Adipocyte (in vitro differentiated cells): ENCODE measurements at places on chromosomes 3 and 15.

- DNase-seq, result no peak
Observed at GRCh38 chr3:14352002-14352627, 50.3 kb upstream of the SLC6A6 start.

DNA sequence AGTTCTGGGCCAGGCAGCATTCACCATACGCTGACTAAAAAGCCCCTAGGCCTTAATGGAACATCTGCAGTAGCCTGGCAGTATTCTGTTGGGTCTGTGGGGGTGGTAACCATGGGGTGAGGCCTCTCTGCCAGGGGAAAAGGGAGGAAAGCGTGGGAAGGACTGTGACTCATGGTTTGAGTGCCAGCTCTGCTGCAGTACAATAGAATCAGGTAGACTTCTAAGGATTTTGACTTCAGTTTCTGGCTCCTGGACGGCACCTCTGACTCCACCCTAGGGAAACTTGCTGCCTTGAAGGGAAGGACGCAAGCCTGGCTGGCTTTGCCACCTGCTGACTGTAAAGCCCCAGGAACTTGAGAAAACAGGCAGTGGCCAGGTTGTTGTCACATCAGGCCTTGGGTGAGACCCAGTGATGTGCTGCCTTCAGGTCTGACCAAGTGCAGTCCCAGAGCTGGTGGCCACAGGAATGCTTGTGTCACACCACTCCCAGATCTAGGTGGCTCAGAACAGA is 148.6 kb downstream of the SUCNR1 start:
- peak; percentile 74 for DNase-seq

GRCh38 chr3:114650808-114651207 is 357.0 kb downstream of the TIGIT start:
- peak; percentile 65 for DNase-seq

DNA sequence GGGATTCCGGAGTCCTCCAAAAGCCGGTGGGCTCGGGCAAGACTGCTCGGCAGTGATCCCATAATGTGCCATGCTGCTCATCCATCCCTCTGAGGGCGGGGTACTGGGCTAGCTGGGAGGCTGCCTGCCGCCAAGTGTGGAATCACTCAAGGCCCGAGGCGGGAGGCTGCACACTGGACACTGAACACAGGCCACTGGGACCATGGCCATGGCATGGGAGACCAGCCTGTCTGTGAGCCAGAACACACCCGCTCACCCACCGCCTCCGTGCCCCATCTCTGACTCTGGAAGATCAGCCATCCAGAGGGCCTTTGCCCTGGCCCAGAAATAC is 1.4 kb downstream of the C3orf22 start:
- no peak for DNase-seq

GRCh38 chr3:36373084-36373483 is 7.2 kb upstream of the STAC start:
- peak; percentile 21 for DNase-seq

- peak; percentile 82 for DNase-seq
Observed at GRCh38 chr15:40582726-40583246, 11.3 kb upstream of the KNL1 start.

DNA sequence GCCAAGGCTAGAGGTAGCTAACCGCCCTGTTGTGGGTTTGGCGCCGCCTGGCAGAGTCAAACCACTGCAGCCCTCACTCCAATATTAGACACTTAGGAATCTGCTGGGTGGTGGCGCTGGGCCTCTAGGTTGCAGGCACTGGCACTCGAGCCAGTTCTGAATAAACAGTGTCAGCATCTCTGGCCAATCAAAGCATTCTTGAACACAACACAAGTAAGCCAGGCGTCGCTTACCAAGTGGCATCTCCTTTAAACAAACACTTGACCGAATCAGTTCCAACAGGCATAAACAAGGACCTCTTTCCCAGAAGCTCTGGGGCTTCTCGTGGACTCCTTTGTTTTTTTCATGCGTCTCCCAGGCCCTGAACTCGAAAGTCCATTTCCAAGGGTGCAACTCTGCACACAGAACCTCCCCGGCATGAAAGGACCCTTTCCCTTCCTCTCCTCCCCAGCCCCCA is 82.3 kb downstream of the LRIG1 start:
- DNase-seq, result no peak

GRCh38 chr3:189776149-189776824 is 145.1 kb downstream of the TP63 start:
- no peak for DNase-seq

GRCh38 chr15:39025321-39025720 is 460.7 kb upstream of the RASGRP1 start:
- peak; percentile 81 for DNase-seq

DNA sequence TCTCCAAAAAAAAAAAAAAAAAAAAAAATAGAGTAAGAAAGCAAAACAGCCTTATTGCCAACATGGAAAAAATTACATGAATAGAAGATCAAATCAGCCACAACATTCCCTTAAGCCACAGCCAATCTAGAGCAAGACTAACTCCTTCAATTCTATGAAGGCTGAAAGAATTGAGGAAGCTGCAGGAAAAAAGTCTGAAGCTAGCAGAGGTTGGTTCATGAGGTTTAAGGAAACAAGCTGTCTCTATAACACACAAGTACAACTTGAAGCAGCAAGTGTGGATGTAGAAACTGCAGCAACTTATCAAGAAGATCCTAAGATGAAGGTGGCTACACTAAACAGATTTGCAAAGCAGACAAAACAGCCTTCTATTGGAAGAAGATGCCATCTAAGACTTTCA is 9.3 kb downstream of the PARL start:
- no peak for DNase-seq

DNA sequence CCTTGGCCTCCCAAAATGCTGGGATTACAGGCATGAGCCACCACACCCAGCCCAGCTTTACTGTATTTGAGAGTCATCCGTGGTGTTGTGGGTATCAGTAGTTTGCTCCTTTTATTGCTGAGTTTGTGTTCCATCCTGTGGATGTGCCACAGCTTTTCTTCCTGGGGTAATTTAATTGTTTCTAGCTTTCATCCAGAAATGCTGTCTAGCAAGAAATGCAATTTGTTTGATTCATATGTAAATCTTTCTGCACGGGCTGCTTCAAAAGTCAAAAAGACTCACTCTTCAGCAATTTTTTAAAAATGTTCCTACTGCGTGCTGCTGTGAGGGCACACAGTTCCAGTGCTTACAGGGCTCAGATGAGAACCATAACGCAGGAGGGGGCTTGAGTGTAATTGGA is 47.1 kb downstream of the CORO2B start:
- no peak for DNase-seq

- DNase-seq, result no peak
Observed at GRCh38 chr3:45985532-45986302, 9.9 kb downstream of the FYCO1 start.

- no peak for DNase-seq
Observed at GRCh38 chr3:124920718-124921117, 13.8 kb downstream of the MUC13 start.

DNA sequence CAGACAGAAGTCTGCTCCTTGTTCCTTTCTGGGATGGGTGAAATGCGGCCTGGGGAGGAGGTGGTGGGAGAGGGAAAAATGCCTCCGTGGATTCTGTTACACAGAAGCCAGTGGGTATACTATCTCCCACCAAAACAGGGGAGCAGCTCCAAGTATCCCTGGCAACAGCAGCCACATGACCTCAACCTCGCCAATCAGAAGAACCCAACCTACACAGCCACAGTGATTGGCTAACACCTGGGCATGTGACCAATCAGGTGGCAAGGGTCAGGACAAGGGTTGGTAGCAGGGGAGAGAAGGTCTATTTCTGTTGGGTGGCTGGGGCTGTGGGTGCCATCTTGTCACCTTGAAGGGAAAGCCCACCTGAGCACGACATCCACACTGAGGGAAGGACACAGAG is 9.1 kb upstream of the ACAD9 start:
- DNase-seq, result no peak

DNA sequence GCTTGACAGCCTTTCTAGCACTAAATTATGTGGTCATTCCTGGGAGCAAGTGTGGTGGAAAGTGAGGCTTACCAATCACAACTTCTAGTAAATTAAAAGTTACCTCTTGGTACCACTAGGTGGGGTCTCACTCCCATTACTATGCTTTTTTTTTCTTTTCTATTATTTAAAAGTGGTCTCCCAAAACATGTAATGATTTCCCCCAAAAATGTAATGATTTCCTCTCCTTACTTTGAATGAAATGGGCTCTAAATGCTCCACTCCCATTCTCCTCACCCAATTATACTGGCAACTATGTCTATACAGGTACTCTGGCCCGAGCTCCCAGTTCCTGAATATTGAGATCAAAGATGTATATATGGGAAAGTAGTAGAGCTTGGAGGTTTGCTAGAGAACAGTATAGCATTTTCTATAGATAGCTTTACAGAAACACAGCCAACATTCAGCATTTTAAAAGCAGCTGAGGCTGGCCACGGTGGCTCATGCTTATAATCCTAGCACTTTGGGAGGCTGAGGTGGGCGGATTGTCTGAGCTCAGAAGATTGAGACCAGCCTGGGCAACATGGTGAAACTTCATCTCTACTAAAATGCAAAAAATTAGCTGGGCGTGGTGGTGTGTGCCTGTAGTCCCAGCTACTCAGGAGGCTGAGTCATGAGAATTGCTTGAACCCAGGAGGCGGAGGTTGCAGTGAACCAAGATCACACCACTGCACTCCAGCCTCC is 70.9 kb downstream of the DCUN1D1 start:
- peak; percentile 51 for DNase-seq
